ENCODE measurements at places on chromosomes 6 and 20.

GRCh38 chr6:17101422-17102257 is at the start of gene STMND1:
TSS of gene STMND1 (plus strand) at chr6:17102050. CDS start at chr6:17102258, 208 bp downstream.
- peaks cover 13% of the 10 kb centered on the region for H3K4me1 ChIP-seq
- H3K27me3 ChIP-seq: peaks cover 67% of the 10 kb centered on the region
- peak; percentile 17 for DNase-seq
- H3K27ac ChIP-seq: no peak within 1 kb of the TSS

DNA sequence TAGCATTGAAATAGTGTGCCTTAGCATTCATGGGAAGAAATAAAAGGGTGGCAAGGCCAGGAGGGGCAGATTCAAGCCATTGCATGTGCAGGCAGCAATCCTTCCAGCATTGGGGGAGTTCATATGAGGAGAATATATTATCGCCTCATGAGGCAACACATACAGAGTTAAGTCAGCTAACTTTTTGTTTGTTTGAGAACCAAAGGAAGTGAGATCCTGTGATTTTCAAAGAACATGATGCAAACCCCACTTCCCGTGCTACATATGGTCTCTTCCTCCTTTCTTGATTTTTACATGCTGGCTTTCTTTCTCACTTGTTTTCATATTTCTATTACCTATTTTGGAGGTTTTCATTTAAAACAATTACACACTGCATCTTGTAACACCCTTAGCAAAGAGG is 579.7 kb upstream of the ARID1B start:
- H3K4me3 ChIP-seq: no peak overlapping the region
- H3K27me3 ChIP-seq: no peaks in the 10 kb centered on the region
- no peaks in the 10 kb centered on the region for H3K36me3 ChIP-seq
- H3K27ac ChIP-seq: no peak overlapping the region
- no peaks in the 10 kb centered on the region for H3K4me1 ChIP-seq

DNA sequence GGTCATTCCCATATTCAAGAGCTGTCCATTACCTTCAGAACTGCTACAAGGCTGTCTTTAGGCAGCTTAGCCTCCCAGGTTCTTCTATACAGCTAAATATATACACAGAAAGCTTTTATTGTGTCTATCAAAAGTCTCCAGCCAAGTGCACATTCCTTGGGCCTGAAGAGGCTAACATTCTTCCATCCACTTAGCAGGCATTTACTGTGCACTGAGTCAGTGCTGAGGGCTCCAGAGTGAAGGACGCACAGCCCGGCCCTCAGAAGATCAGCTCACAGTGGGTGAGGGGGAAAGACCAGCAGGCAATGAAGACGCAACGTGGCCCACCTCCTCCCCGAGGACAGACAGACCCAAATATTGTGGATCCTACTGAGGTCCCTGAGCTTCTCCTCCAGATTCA is 569.9 kb downstream of the CDH26 start:
- no peaks in the 10 kb centered on the region for H3K4me1 ChIP-seq
- DNase-seq: no peak

- H3K27ac ChIP-seq: no peak overlapping the region
- H3K4me3 ChIP-seq: no peak overlapping the region
- no peaks in the 10 kb centered on the region for H3K36me3 ChIP-seq
- H3K27me3 ChIP-seq: no peaks in the 10 kb centered on the region
These were observed 121.0 kb downstream of the QRSL1 start for GRCh38 chr6:106750142-106750918.

DNA sequence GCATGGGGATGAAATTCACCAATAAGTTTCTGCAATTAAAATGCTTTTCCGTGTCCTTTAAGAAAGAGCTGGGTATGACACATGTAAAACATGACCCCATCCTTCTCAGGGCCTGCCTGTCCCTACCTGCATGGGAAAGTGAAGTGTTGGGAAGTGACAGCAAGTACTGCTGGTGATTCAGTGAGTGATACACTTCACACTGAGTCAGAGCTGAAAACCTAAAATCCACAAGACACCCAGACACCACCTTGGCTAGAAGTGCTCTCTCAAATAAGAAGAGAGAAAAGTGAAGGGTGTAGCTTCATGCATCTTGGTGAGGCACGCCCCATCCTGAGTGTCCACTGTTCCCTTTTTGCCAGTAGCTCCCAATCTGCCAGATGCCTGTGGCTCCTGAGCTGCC is 3.3 kb downstream of the RAB22A start:
- no peaks in the 10 kb centered on the region for H3K27me3 ChIP-seq
- no peak for DNase-seq
- no peak overlapping the region for H3K27ac ChIP-seq
- peak overlapping the region; percentile 27 for H3K4me3 ChIP-seq
- peaks cover 29% of the 10 kb centered on the region for H3K36me3 ChIP-seq
- H3K4me1 ChIP-seq: peaks cover 18% of the 10 kb centered on the region

DNA sequence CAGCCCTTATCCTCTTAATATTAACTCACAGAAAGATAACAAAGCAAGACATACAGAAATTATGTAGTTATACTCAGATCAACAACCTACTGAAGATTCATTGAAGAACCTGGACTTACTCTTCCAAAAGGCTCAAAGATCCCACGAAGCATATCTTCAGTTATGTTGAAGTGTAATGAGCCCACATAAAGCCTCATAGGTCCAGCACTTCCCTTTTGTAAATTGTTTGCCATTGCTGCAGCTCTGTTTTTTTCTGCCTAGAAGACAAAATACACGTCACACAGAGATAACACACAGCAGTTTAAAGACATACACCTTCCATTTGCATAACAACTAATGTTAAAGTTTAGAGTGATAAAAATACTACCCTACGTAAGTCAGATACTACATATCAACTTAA is 20.4 kb downstream of the RBM39 start:
- H3K27me3 ChIP-seq: no peaks in the 10 kb centered on the region
- peaks cover 28% of the 10 kb centered on the region for H3K36me3 ChIP-seq
- H3K4me3 ChIP-seq: no peak overlapping the region
- no peak overlapping the region for H3K27ac ChIP-seq
- DNase-seq: no peak
- H3K4me1 ChIP-seq: no peaks in the 10 kb centered on the region

DNA sequence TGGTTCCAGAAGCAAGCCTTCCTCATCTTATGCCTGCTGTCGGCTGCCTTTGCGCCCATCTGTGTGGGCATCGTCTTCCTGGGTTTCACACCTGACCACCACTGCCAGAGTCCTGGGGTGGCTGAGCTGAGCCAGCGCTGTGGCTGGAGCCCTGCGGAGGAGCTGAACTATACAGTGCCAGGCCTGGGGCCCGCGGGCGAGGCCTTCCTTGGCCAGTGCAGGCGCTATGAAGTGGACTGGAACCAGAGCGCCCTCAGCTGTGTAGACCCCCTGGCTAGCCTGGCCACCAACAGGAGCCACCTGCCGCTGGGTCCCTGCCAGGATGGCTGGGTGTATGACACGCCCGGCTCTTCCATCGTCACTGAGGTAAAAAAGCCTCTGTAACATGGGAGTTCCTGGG is 366 bp downstream of the SLC22A1 start:
- no peaks in the 10 kb centered on the region for H3K27me3 ChIP-seq
- DNase-seq: no peak
- no peak overlapping the region for H3K4me3 ChIP-seq
- no peak overlapping the region for H3K27ac ChIP-seq
- peaks cover 28% of the 10 kb centered on the region for H3K36me3 ChIP-seq
- H3K4me1 ChIP-seq: peaks cover 14% of the 10 kb centered on the region

DNA sequence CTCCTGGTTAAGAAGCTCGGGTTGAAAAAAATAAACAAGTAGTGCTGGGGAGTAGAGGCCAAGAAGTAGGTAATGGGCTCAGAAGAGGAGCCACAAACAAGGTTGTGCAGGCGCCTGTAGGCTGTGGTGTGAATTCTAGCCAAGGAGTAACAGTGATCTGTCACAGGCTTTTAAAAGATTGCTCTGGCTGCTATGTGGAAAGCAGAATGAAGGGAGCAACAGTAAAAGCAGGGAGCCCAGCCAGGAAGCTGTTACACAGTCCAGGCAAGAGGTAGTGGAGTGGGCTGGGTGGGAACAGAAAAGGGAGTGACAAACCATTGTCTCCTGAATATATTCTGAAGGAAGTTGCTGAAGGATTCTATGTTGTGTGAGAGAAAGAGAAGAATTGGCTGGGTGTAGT is 2.0 kb downstream of the HFE start:
- no peak overlapping the region for H3K27ac ChIP-seq
- DNase-seq: no peak

DNA sequence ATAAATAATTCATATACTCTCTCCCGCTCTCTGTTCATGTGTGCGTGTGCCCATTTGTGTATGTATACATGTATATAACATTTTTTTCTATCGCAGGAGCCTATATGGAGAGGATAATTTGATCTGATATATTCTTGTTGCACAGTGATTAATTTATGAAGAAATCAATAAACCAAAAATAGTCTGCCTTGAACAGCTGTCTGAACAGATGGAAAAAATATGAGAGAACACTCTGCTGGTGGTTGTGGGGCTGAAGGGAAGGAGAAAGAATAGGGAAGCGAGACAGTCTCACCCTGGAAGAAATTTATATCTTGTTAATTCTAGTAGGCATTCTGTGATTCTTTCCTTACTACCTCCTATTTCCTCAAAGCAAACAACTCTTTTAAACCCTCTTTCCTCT is 96.6 kb upstream of the B3GAT2 start:
- H3K4me1 ChIP-seq: no peaks in the 10 kb centered on the region
- no peaks in the 10 kb centered on the region for H3K36me3 ChIP-seq
- no peak overlapping the region for H3K4me3 ChIP-seq
- no peak for DNase-seq
- no peaks in the 10 kb centered on the region for H3K27me3 ChIP-seq
- H3K27ac ChIP-seq: no peak overlapping the region

GRCh38 chr6:143333749-143334520 is 116.6 kb downstream of the ADAT2 start:
- no peaks in the 10 kb centered on the region for H3K27me3 ChIP-seq
- DNase-seq: no peak
- H3K4me3 ChIP-seq: no peak overlapping the region
- peak overlapping the region; percentile 71 for H3K27ac ChIP-seq
- peaks cover 3% of the 10 kb centered on the region for H3K4me1 ChIP-seq
- H3K36me3 ChIP-seq: peaks cover 8% of the 10 kb centered on the region

- H3K4me3 ChIP-seq: no peak overlapping the region
- H3K36me3 ChIP-seq: no peaks in the 10 kb centered on the region
These were observed 131.1 kb downstream of the PHACTR3 start for GRCh38 chr20:59735486-59735885.

GRCh38 chr20:37386505-37387251 is 40.7 kb downstream of the SRC start:
- H3K27me3 ChIP-seq: no peaks in the 10 kb centered on the region
- no peak overlapping the region for H3K27ac ChIP-seq
- no peak for DNase-seq
- peaks cover 4% of the 10 kb centered on the region for H3K36me3 ChIP-seq

- DNase-seq: no peak
- H3K27ac ChIP-seq: no peak overlapping the region
- no peaks in the 10 kb centered on the region for H3K27me3 ChIP-seq
- peaks cover 3% of the 10 kb centered on the region for H3K36me3 ChIP-seq
- H3K4me1 ChIP-seq: peaks cover 26% of the 10 kb centered on the region
These were observed 191.8 kb upstream of the ARG1 start for GRCh38 chr6:131381052-131381708.

- H3K4me1 ChIP-seq: peaks cover 45% of the 10 kb centered on the region
- H3K4me3 ChIP-seq: peak overlapping the region; percentile 96
- peaks cover 6% of the 10 kb centered on the region for H3K36me3 ChIP-seq
- DNase-seq: peak; percentile 62
- peak overlapping the region; percentile 100 for H3K27ac ChIP-seq
- no peaks in the 10 kb centered on the region for H3K27me3 ChIP-seq
These were observed 57.9 kb downstream of the TRIM38 start for GRCh38 chr6:26020329-26021000.

DNA sequence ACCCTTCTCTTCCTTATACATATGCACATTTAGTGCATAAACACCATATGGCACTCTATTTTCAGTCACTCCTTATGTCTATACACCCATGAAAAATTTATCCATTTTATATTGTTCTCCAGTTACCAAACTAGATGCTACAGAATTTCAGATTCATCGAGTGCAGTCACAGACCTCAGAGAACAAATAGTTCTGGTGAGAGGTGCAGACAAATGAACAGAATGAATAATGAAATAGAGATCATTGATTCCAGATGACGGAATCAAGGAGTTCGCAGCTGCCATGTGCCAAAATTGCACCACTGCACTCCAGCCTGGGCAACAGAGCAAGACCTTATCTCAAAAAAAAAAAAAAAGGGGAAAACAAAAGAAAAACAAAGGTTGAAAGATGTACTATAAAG is 214.8 kb upstream of the CEP162 start:
- no peaks in the 10 kb centered on the region for H3K36me3 ChIP-seq
- peaks cover under 1% of the 10 kb centered on the region for H3K27me3 ChIP-seq
- no peak for DNase-seq
- H3K4me1 ChIP-seq: no peaks in the 10 kb centered on the region

DNA sequence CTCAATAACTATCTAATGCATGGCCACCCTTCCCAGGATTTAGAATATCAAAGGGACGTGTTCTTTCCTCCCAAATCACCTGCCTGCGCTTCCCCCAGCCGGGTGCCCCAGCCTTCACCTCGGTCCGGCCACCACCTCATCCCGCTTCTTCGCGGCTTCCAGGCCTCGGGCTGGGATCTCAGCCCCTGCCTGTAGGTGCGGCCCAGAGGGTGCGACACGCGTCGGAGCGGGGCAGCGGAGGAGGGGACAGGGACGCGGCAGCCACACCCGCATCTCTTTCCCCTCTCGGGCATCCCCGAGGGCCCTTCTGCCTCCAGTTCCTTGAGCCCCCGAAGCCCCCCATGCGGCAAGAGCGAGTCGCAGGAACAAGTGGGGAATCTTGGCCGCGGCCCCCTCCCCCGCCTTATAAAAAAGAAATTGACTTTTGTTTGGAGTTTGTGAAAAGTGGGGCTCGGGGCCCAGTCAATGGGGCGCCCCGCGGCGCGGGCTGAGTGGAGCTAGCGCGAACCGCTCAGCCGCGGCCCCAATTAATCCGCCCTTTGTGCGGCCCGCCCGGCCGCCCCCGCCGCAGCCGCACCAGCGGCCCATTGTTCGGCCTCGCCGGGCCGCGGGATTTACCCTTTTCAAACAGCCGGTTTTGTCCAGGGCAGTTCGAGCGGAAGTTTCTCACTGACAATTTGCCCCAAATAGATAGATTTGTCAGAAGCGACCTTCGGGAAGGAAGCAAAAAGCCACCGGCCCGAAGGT is 8.4 kb upstream of the NR2E1 start:
- H3K36me3 ChIP-seq: no peaks in the 10 kb centered on the region
- no peak for DNase-seq
- peaks cover 96% of the 10 kb centered on the region for H3K27me3 ChIP-seq
- peaks cover 15% of the 10 kb centered on the region for H3K4me1 ChIP-seq
- no peak overlapping the region for H3K27ac ChIP-seq

GRCh38 chr20:51749674-51750036 is 18.5 kb downstream of the ATP9A start:
- no peak overlapping the region for H3K4me3 ChIP-seq
- H3K36me3 ChIP-seq: no peaks in the 10 kb centered on the region
- H3K27me3 ChIP-seq: no peaks in the 10 kb centered on the region

GRCh38 chr6:100449239-100449691 is 15.5 kb downstream of the SIM1 start:
- DNase-seq: no peak
- H3K36me3 ChIP-seq: no peaks in the 10 kb centered on the region
- no peak overlapping the region for H3K27ac ChIP-seq
- H3K4me1 ChIP-seq: peaks cover under 1% of the 10 kb centered on the region
- peaks cover 15% of the 10 kb centered on the region for H3K27me3 ChIP-seq

GRCh38 chr20:44836601-44837120 is 26.3 kb upstream of the RIMS4 start:
- no peak overlapping the region for H3K27ac ChIP-seq
- H3K4me3 ChIP-seq: no peak overlapping the region
- peaks cover 7% of the 10 kb centered on the region for H3K4me1 ChIP-seq
- peaks cover 11% of the 10 kb centered on the region for H3K27me3 ChIP-seq

All from neural crest cell (in vitro differentiated cells).